ENCODE measurements at places on chromosomes 5 and 9.

GRCh38 chr9:133737774-133738639, at the start of gene SARDH:
Gene SARDH (minus strand): TSS chr9:133738352. CDS start chr9:133734173, 4,179 bp downstream.
- peak; percentile 63 for DNase-seq

- no peak for DNase-seq
Observed at GRCh38 chr9:72396247-72397091, 31.5 kb upstream of the ZFAND5 start.

- DNase-seq = no peak
Observed at GRCh38 chr5:151048526-151048925, 28.1 kb downstream of the GPX3 start.

DNA sequence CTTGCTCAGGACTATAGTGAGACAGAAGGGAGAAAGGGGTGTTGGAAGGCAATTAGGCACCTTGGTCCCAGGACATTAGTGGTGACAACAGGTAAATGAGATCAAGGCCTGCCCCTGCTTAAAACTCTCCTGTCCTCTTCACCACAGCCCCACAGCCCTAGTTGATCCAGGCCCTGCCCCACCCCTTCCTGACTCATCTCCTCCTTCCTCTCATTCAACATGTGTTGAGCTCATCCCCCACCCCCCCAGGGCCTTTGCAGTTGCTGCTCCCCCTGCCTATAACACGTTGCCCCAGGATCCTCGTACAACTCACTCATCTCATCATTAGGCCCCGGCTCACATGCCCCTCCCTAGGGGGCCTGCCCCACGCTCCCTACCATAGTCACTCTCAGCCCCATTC, 66.8 kb downstream of the TSPAN17 start:
- DNase-seq = no peak

DNA sequence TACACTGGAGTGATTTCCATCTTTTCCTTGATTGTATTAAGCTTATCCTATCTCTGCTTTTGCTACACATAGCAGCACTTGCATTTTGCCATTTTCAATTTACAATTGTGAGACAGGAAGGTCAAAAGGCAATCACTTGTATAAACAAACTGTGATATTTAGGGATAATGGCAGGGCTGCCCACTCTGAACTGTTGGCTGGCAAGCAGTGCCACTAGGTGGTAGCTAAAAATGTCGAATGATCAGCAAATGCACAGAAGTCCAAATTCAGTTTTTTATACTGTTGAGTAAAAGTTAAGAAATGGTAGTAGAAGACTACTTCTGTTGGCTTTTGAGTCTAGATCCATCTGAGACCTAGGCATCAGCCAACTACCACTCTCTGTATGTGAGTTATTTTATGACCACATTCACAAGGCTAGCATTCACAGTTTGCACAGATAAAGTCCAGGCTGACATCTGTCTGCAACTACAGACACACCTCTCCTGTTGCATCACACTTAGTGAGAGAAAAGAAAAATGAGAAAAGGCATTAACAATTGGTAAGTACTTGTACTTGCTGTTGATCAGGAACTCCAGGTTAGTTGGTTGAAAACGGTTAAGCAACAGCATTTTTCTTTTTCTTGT, 108.8 kb upstream of the ASTN2 start:
- no peak for DNase-seq

DNA sequence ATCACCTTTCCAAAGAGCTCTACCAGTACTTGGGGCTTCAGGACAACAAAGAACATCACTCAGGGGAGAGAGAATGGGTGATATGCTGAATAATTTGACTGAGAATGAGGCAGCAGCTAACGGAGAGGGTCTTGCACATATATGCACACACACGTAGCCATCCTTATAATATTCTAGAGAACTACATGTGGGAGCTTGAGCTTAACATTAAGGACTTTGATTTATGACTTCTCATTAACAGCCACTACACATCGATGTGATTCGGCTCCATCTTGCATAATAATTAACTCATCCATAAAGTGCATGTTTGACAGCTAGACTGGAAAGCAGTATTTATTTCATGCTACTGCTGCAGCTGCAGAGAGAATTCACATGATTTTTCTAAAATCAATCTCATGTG, 163.4 kb downstream of the RAB3C start:
- DNase-seq = no peak

- DNase-seq = no peak
Observed at GRCh38 chr5:111377306-111377705, 135.0 kb downstream of the STARD4 start.

GRCh38 chr5:320524-321229, 837 bp upstream of the AHRR start:
- no peak for DNase-seq

GRCh38 chr9:33076046-33077004, at the start of gene SMU1:
Gene SMU1 (minus strand): TSS chr9:33076674. CDS start chr9:33076608, 66 bp downstream.
- peak; percentile 95 for DNase-seq

GRCh38 chr5:1504069-1504595, 19.6 kb downstream of the LPCAT1 start:
- DNase-seq = no peak

- DNase-seq = no peak
Observed at GRCh38 chr5:580436-580835, 31.7 kb upstream of the CEP72 start.

DNA sequence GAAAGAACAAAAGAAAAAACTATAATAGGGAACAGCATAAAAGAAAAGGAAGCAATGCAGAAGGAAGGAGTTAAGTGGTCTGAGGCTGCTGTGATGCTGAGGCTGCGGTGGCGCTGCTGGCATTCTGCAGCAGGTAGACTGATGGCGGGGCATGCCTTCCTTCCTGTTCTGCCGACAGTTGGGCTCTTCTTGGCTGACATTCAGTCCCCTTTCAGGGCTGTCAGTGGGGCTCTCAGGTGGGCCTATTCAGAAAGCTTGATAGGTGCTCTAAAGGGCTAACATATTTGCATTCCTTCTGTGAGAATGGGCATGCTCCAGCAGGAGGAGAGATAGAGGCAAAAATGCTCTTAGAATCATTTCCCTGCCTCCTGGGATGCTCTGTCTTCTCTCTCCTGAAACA, 5.1 kb upstream of the CLINT1 start:
- DNase-seq = peak; percentile 50

GRCh38 chr9:112699230-112699629, 18.7 kb downstream of the INIP start:
- no peak for DNase-seq

GRCh38 chr5:127572930-127573329, 55.5 kb downstream of the PRRC1 start:
- no peak for DNase-seq

GRCh38 chr5:67149951-67150523, 46.6 kb downstream of the CD180 start:
- DNase-seq = no peak

DNA sequence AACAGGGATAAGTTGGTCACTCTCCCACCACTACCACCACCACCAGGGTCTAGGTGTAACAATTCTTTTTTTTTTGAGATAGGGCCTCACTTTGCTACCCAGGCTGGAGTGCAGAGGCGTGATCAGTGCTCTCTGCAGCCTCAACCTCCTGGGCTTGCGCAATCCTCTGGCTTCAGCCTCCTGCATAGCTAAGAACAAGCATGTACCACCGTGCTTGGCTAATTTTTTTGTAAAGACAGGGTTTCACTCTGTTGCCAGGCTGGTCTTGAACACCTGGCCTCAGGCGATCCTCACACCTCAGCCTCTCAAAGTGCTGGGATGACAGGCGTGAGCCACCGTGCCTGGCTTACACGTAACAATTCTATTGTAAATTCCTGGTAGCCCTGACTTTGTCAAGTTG, 27.5 kb downstream of the CORO2A start:
- no peak for DNase-seq

GRCh38 chr9:128634651-128635262, 21.9 kb downstream of the DYNC2I2 start:
- no peak for DNase-seq

GRCh38 chr9:89690334-89690912, 85.6 kb downstream of the GADD45G start:
- DNase-seq = no peak

- no peak for DNase-seq
Observed at GRCh38 chr5:125112196-125112595, 365.8 kb upstream of the ZNF608 start.

DNA sequence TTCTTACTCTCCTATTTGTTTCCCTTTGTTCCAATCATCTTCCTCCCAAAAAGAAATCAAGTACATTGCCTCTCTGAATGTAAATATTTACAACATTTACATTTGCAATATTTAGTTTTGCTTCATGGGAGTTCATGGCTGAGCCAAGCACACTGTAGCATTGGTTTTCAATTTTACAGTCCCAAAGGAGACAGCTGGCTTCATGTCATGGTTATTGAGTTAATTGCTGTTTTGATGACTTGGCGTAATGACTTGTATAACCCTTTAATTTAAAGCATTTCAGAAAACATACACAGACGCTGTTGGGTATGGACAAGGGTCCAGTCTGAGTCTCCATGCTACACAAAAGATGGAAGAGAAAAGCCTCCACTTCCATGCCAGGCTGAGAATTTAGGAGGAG, 25.6 kb upstream of the VLDLR start:
- no peak for DNase-seq

DNA sequence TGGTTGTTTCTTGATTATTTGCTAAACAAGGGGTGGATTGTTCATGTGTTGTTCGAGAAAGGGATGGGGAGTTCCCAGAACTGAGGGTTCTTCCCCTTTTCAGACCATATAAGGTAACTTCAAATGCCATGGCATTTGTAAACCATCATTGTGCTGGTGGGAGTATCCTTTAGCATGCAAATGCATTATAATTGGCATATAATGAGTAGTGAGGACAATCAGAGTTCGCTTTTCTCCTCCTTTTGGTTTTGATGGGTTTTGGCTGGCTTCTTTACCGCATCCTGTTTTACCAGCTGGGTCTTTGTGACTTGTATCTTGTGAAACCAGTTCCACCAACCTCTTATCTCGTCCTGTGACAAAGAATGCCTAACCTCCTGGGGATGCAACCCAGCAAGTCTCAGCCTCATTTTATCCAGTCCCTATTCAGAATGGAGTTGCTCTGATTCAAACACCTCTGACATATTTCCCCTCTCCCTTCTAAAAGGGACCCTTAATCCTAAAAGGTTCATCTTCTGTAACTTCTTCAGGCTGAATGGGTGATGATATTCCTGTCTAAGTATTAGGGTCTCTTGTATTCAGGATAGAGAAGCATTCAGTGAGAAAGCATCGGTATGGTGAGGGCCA, 8.7 kb upstream of the FBN2 start:
- DNase-seq = no peak

DNA sequence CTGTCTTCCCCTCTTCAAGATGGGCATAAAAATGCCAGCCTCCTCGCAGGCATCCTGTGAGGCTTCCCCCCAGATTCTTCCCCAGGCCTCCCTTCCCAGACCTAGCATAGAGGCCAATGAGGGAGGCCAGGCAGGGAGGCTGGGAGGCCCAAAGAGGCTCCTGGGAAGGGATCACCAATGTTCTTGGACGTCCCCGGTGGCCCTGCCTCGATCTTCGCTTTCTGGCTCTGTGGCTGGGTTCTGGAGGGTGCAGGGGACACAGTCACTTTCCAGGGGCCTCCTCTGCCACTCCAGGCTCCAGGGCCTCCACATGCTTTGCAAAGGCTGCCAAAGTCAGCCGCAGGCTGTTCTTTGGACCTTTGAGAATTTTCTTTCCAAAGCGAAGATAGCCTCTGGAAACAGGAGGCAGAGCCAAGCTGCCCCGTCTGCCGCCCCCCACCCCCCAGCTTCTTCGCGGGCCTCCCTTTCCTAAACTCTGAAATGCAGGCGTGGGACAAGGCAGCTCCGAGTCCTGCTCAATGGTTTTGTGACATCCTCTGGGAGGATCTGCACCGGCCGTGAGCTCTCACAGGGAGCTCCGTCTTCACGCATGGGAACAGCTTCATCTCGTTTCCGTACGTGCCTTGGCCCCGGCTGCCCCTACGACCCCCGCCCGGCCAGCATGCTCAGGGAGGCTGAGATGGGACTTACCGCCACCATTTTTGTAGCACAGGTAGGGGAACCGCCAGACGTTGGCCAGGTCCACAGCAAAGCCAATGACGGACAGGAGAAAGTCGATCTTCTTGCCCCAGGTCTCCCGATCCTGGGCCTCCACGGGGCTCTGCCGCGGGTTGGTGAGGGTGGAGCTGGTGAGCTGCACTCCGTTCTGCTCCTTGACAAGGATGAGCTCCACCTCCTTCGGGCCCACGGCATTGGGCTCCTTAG, 2.8 kb downstream of the SLC6A3 start:
- DNase-seq = no peak

GRCh38 chr9:125405938-125406809, 144.5 kb downstream of the GAPVD1 start:
- no peak for DNase-seq

DNA sequence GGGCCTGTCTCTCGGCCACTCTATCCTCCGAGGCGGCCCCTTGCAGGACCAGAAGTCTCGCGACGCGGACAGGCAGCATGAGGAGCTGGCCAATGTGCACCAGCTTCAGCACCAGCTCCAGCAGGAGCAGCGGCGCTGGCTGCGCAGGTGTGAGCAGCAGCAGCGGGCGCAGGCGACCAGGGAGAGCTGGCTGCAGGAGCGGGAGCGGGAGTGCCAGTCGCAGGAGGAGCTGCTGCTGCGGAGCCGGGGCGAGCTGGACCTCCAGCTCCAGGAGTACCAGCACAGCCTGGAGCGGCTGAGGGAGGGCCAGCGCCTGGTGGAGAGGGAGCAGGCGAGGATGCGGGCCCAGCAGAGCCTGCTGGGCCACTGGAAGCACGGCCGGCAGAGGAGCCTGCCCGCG, 283.5 kb downstream of the ARHGEF28 start:
- DNase-seq = no peak

DNA sequence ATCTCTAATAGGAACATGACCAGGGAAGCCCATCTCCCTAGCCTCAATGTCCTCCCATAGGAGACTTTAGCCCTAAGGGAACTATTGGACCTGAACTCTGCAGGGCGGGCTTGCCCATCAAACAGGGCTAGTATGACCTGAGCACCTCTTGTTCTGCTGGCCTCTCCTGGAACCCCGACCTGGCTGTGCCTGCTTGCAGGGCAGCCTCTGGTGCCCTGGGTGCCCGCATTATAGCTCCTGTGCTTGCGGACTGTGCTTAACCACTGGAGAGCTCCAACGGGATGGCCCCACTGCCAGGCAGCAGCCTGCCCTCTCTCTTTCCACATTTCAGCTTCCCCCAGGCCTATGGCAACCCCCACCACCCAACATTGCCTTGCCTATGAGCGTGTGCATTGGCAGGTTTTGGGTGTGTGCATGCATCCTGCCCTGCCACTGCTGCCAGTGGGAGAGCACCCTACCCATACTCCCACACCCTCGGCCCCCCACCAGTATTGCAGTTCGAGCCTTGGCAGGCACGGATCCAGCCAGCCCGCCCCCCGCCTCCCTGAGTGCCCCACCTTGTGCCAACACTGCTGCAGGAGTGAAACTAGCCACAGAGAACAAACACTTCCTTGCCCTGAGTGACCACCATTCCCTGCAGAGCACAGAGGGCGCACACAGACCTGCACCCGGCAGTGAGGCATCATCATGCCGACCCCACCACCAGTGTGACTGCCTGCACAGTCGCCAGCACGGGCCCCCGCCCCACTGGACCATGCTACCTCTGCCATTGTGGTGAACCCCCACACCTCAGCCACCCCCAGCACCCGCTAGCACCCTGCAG, 1123.8 kb upstream of the CDH6 start:
- DNase-seq = no peak

- DNase-seq = no peak
Observed at GRCh38 chr5:112059579-112060135, 302.7 kb upstream of the NREP start.
